ENCODE measurements at places on chromosomes 11 and 22.

- peak; percentile 5 for DNase-seq
These were observed 6.2 kb downstream of the MRGPRF start for GRCh38 chr11:69006816-69007215.

GRCh38 chr11:66388780-66389386, 17.3 kb upstream of the SLC29A2 start:
- peak; percentile 83 for DNase-seq

DNA sequence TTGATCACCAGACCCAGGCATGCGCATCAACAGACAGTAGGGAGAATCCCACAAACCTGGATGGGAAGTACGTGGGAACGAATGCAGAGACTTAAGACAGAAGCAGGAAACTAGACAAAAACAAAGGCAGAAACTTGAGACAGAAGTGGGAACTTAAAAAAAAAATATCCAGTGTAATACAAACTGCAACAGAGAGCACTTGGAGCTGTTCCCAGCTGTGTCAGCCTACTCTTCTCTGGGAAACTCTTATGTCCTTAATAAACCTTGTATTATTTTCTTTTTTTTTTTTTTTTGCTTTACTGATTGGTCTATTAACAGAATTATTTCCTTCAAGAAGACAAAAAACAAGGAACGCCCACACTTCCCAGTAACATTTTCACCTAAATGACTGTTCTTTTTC, 1818.1 kb upstream of the RAG2 start:
- no peak for DNase-seq

DNA sequence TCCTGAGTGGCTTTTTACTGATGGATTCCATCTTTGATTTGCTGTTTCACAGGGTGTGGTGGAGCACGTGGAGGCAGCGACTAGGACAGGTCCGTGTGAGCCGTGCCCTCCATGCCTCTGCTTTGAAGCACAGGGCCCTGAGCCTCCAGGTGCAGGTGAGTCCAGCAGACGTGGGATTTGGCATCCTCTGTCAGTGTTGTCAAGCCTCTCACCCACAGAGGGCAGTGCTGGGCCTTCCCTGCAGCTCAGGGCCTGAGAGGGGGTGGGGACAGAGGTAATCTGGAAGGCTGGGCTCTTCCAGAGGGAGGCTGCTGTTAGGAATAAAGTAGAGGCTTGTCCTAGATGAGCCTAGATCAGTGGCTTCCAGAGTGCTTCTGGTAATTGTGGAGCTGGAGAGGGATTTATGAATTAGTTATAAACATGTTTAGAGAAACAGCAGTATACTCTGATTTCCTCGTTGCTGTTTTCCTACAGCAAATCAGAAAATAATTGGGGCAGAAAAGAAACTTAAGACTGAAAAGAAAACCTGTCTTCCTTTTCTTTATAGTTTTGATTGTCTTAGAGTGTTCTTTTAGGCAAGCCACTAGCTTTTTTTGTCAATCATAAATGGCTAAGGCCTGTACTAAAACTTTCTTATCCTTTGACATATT, 65.0 kb downstream of the SFI1 start:
- peak; percentile 94 for DNase-seq

GRCh38 chr11:117842131-117842941, 17.8 kb upstream of the FXYD2 start:
- DNase-seq: peak; percentile 29

DNA sequence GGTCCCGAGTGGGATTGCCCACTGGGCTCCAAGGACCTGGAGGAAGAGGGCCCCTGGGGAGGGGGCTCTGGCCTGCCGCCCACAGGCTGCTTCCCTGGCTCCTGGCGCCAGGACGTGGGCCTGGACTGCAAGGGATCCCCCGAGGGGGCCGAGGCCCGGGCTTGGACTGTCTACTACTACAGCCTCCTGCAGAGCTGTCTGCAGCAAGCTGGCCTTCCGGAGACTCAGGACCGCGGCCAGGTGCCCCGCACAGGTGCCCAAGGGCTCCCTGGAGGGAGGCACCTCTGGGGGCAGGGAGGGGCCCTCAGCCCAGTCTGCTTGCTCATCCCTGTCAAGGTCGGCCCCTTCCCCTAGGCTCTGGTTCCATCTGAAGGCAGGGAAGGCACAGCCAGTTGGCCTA, 1.9 kb downstream of the CARNS1 start:
- DNase-seq: no peak

DNA sequence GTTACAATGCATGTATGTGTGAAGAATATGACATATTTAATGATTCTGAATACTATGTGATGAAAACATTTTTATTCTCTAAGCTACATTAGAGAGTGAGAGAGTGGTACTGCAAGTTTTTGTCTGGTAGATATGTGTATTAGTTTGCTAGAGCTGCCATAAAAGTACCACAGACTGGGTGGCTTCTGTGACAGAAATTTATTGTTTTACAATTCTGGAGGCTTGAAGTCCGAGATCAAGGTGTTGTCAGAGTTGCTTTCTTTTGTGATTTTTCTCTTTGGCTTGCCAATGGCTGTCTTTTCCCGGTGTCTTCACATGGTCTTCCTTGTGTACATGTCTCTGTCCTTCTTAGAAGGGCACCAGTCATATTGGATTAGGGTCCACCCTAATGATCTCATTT, 6.9 kb upstream of the OR10W1 start:
- no peak for DNase-seq

DNA sequence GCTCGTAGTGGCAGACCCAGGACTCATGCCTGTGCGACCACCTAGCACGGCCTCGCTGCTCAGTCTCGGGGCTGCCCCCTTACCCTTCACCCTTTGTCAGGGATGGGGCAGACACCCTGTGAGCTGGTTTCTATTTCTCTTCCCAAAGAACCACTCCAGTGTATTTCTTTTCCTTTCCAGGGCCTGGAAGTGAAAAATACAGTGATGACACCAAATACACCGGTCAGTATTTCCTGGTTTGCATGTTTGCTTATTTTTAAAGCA, 13.7 kb downstream of the TMEM121B start:
- no peak for DNase-seq

DNA sequence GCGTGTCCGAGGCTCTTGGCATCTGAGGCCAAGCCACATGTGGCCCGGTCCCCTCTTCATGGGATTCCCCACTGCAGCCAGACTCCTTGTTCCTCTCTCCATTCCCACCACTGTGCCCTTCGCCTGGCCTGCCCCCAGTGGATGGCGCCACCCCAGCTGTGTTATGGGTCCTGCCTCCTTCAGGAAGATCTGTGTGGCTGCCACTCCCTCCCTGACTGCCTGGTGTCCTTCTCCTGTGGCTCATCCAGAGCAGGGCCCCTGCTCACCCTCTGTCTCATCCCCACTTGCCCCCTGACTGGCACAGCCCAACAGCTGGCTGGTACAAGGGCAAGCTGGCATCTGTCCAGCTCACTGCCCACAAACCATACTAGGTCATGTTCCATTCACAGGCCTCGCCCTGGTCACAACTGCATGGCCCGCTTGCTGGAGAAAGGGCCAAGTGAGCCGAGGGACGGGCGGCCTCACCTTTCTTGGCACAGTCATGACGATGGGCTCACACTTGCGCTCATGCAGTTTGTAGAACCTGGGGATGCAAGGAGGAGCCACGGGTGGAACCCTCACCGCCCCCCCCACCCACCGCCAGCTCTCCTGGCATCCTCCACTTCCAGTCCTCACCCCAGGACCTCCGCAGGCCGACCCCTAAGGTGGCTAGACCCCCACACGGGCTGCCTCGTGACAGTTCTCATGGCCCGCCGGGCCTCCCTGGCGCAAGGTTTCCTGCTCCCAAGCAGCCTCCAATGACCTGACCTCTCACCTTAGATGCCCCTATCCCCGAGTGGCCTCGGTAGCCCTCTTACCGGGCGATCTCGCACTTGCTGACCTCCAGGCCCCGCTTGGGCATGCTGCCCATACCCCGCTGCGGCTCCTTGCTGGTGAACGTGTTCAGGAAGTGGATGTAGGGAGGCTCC, 2.1 kb upstream of the PTPRCAP start:
- peak; percentile 63 for DNase-seq

DNA sequence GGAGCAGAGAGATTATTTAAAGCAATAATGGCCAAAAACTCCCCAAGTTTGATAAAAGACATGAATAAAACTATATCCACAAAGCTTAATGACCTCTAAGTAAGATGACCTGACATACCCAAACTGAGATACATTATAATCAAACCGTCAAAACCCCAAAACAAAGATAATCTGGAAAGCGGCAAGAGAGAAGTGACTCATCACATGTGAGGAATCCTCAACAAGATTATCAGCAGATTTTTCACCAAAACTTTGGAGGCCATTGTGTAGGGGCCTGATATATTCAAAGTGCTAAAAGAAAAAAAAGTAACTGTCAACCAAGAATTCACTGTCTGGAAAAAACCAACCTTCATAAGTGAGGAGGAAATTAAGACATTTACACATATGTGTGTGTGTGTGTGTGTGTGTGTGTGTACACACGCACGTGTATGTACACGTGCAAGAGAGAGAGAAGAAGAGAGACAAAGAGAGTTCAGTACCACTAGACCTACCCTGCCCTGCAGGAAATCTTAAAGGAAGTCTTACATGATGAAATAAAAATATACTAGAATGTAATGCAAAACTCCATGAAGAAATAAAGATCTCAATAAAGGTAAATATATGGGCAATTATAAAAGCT, 752.4 kb downstream of the NELL1 start:
- DNase-seq: no peak

GRCh38 chr11:71349627-71350026, 97.2 kb upstream of the SHANK2 start:
- no peak for DNase-seq

GRCh38 chr11:118005224-118006152, 19.3 kb downstream of the IL10RA start:
- DNase-seq: no peak

DNA sequence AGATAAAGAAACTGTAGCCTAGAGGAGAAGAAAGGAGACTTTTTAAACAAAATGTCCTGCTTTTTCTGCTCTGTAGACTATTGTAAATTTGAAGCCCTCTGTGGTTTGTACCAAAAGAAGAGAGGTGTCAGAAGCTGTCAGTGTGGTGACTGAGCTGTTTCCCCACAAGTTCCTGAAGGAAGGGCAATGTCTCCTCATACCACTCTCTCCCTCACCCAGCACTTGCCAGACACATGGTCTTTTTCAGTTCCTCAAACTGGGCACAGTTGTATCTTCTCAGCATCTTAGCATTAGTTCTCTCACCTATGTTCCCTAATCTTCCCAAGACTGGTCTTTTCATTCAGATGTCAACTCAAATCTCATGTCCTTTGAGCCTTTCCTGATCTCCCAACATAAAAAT, 4.3 kb downstream of the BCO2 start:
- no peak for DNase-seq

DNA sequence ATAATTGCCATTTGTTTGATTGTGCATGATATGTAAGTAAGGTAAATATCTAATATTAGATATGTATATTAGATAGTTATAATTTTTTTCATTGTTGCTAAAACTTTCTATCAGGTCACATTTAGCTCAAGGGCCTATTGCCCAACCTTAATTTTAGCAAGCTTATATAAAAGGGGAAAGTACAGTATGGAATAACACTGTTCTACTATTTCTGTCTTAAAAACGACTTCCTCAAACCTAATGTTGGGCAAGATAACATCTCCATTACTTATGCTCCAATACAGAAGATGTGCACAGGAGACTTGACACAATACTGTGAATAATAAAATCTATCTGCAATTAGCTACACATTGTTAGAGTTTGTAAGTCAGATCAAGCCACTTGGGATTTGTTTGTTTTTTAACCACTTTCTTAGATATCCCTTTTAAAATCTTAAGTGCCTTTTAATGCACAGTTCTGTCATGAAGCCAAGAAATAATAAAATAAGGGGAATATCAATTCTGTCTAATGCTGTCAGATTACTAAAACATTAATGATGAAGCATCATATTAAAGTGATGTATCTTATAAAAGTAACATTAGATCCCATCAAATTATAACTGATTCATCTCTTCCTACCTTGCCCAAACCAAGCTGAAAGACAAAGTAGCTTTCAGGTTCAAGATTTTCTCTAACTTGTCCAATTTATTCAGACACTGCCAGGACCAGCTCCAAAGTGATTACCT, 98.1 kb downstream of the SIK3 start:
- no peak for DNase-seq

GRCh38 chr22:41684194-41684593, 4.5 kb downstream of the SNU13 start:
- DNase-seq: no peak

DNA sequence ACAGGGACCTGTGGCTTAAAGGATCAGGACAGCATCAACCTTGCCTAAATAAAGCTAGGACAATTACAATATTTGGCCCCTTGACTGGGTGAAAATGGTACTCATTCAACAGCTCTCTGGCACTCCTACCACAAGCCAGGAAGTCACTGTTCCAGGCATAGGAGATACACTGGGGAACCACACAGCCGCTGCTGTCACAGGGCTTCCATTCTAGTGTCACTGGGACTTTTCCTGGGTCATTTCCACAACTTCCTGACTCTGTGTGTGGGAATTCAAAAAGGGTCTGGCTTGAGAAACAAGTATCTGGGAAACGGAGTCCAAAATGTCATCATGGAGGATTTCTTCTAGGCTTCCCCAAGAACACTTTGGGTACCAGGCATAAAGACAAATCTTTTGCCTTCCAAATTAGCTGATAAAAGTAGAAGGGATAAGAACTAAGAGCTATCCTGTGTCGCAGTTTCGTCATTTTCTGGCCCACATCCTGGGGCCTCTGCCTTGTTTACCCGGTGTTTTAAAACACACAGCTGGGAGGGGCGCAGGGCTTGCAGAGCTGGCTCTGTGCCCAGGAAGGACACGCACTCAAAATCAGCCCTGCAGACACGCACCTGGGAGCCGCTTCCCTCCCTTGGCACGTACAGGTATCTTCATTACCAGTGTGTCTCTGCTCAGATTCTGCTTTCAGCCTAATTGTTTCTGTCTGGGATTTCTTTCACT, 38.0 kb downstream of the TMEM45B start:
- no peak for DNase-seq

- no peak for DNase-seq
These were observed 71.3 kb upstream of the SLN start for GRCh38 chr11:107783121-107783520.

GRCh38 chr11:62451241-62451621, 32.4 kb downstream of the SCGB1A1 start:
- no peak for DNase-seq

DNA sequence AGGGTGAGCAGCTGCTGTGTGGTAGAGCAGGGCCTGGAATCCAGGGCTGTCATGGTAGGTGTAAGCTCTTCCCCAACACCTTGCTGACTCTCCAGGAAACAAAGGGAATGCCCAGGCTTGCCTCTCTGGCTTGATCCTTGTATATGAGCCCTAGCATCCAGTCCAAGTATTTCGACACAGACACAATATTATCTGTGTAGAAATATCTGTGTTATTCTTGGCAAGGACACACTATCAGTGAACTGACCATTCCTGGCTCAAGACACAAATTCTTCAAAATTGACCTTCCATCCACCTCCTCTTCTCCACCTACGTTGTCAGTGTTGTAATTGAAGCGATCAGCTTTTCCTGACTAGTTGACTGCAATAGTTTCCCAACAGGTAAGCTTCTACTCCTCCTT, 312.0 kb upstream of the NARS2 start:
- DNase-seq: no peak

- no peak for DNase-seq
These were observed 23.8 kb downstream of the UPB1 start for GRCh38 chr22:24518771-24519485.
